CD4-positive, alpha-beta T cell treated with Interleukin-17A for 1 hour (primary cell): ENCODE measurements at places on chromosomes 7 and 10.

- DNase-seq: no peak
These were observed 319.3 kb downstream of the INHBA start for GRCh38 chr7:41383596-41383995.

DNA sequence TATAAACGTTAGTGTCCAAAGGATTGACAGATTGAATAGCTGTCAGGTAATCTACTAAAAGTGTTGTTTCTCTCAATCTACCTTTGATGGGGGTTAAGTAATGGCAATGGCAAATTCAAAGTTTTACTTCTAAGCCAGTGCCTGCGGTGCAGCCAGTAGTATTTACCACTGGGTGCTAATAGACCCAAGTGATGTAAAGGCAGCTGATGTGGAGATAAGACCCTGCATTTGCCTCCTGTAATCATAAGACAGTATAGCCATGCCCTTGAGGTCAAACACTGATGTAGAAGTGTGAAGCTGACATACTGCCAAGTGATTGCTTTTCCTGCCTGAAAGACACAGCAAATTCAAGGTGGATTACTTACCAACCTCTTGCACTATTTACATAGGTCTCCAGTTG lies 572.0 kb downstream of the GRID1 start:
- DNase-seq: no peak

DNA sequence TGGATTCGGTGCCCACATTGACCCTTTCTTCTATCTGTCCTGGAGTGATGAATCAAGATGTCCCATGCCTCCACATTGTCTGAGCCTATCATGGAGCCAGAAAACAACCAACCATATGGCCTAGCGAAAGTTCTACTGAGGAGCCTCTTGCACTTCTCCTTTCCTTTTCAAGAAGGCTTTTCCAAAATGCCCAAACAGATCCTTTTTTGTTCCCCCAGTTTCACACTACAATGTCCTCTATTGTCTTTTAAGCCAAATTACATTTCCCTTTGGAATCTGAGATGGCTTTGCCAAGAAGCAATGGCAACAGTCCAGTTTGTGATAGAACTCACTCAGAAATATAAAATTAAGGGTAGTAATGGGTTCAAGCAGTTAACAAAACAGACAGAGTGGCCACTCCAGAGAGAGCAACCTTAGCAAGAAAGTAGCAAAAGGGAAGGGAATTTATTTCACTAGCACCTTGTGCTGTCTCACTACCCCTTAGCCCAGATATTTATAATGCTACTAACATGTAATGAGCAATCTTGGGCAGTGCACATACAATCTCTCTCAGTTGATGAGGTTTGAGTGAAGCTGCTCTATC lies 194.6 kb upstream of the PDE1C start:
- DNase-seq: no peak

DNA sequence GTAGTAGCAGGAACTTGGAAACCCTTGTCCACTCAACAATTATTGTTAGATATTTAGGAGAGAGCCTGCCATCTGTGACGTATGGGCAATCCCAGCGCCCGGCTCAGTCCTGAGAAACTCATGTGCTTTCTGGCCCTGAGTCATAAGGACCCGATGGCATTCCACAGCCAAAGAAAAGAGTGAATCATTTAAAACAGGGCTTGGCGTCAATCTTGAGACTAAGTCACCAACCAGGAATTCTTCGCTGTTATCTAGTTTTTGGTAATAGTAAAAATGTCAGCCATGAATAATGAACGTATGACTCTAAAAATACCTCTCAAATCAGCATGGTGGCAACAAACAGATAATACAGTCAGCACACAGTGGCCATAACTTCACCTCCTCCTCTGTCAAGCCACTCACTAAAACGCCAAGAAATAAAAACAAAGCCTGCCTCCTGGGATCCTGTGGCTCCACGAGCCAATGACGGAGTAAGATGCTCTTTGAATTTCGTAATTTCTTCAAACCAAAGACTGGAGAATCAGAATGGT lies 140.8 kb downstream of the ADAM12 start:
- DNase-seq: no peak

DNA sequence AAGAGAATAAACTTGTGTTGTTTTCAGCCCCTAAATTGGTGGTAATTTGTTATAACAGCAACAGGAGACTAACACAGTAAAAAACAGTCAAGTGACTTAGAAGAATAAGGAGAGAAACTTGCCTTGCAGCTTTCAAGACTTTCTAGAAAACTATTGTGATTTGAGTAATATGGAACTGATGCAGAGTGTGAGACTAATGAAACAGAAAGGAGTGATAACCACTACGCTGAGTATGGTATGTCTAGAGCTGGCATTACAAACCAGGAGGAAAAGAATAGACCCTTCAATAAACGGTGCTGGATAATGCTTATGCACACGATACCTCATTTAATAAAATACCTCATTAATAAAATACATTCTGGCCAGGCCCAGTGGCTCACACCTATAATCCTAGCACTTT lies 99.9 kb downstream of the CREM start:
- no peak for DNase-seq

- DNase-seq: no peak
These were observed 208.7 kb upstream of the PHYHIPL start for GRCh38 chr10:58967551-58968388.

DNA sequence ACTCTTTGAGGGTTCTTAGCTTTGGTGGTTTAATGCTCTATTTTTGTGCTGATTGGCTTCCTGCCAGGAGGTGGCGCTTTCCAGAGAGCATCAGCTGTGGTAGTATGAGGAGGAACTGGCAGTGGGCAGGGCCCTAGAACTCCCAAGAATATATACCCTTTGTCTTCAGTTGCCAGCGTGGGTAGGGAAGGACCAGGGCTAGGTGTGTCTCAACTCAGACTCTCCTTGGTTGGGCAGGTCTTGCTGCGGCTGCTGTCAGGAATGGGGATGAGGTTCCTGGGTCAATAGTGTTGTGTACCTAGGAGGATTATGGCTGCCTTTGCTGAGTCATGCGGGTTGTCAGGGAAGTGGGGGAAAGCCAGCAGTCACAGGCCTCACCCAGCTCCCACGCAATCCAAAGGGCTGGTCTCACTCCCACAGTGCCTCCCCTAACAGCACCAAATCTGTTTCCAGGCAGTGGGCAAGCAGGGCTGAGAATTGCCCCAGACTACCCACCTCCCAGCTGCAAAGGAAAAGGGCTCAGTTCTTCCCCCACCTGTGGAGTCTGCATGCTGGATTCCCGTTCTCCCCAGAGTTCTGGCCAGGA lies 191.5 kb downstream of the PHTF2 start:
- DNase-seq: no peak

- DNase-seq: no peak
These were observed 112.7 kb downstream of the SNX10 start for GRCh38 chr7:26404189-26404996.

DNA sequence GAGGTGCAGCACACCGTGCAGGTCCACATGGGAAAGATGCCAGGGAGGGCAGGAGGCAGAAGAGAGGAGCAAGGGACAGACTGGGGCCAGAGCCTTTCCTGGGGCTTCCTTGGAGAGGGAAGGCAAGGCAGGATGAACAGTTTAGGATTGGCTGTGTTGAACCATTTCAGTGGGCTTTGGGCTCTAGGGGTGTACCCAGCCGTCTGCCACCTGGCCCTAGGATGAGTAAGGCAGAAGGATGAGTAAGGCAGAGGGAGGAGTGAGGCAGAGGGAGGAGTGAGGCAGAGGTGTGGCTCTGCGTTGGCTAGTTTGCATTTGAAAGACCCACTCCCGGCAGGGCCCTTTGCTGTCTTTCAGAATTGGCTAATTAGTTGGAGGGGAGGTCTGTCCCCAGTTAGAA lies 31.5 kb upstream of the PRF1 start:
- no peak for DNase-seq

DNA sequence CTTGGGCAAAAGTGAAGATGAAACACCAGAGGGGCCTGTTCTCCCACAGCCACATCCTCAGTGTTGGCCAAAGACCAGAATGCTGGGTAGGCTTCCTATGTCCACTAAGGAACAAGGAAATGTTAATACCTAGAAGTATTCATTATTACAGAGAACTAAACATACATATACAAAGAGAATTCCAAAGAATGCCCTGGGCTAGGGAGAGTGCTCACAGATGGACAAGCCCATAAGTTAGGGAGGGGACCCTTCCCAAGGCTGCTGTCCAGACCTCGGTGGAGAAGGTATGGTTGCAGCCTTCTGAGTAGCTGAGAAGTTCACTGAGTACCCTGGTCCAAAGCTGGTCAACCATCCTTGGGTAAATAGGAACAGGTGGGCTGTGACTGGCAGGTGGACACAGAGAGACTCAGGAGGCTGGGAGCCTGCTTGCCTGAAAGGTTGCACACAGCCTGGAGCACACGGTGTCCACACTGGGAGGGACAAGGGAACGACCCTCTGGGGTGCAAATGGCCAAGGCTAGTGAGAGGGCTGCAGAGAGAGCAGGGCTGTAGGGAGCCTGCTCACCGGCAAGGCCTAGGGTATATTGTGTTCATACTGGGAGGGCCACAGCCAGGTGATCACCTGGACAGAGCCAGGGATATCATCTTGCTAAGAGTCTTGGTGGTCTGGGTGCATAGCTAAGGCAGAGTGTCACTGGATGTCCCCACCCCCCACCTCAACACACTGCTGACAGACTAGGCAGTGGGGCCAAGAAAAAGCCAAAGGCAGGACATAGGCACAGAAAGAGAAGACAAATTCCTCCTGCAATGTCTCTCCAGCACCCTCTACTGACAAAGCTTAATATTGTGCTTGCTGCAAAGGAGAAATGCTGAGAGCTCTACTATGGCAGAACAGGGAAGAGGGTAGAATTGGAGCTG lies 40.3 kb downstream of the CPVL start:
- peak; percentile 57 for DNase-seq

DNA sequence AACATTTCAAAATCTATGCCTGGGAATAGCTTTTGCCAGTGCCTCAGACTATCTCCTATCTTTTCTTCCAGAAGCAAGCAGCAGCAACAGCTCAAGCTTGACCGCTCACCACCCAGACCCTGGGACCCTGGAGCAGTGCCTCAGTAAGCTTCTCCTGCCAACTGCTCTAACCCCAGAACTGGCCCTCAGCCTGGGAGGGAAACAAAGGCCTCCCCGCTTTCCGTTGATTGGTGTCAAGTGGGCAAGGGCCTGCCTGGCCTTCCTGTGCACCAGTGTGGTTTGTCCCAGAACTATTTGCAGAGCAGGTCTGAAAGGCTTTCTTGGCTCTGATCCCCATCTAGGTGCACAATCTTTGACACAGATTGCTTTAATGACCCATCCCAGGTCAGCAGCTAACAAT lies 3.3 kb upstream of the ATP6V0A4 start:
- no peak for DNase-seq

DNA sequence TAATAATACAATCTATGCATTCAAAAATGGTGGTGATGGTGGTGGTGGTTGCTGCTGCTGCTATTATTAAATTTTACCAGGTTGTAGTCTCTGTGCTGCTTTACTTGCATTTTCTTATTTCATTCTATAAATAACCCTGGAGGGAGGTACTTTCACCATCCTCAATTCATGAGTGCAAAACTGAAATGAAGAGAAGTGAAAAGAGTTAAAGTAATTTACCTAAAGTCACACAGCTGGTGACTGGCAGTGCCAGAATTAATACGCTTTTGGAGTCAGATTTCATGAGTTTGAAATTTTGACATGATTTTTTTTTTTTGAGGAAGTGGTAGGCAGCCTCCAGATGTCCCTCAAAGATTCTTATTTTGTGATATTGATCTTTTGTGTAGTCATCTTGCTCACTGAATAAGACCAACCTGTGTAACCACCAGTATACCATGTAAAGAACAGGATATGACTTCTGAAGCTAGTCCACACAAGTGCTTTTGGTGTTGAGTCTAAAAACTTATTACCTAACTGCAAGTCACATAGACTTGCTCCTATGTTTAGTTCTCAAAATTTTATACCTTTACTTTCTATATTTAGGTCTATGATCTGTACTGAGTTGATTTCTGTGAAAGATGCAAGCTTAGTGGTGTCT lies 218.8 kb downstream of the ZWINT start:
- DNase-seq: no peak

GRCh38 chr7:92652536-92652935 lies 62.3 kb upstream of the FAM133B start:
- DNase-seq: no peak

DNA sequence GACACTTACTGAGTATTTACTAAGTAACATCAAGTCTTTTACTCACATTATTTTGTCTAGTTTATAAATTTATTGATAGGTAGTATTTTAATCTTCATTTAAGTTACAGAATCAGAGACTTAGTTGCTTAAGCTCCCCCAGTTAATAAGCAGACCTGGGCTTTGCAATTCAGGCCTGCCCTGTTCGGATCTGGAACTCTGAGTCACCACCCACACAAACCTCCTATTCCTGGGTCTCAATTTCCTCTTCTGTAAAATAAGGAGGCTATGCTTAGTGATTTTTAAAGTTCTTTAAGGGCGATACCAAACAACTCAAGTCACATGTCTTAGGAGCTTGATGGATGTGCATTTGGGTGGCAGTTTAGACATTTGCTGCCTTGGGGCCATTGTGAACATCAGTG lies 3.5 kb upstream of the MGAM start:
- no peak for DNase-seq

DNA sequence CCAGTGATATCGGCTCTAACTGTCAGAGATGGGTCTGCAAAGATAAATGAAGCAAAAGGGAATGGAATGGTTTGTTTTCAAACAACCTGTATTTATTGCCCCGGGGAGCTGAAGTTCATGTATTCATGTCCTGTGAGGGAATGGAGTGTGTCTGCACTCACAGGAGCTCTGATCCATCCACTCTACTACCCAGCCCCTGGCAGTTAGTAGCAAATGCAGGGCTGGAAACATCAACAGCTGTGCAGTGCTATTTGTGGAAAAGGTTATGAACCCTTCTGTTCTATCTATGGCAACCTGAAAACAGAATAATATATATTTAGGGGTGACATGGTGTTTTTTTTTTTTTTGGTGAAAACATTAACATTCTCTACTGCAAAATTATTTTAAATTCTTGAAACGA lies 9.8 kb downstream of the AGR2 start:
- DNase-seq: no peak

- no peak for DNase-seq
These were observed 16.3 kb downstream of the ZNF804B start for GRCh38 chr7:88775838-88776237.

GRCh38 chr10:60134548-60134947 lies 228.2 kb upstream of the CCDC6 start:
- no peak for DNase-seq

DNA sequence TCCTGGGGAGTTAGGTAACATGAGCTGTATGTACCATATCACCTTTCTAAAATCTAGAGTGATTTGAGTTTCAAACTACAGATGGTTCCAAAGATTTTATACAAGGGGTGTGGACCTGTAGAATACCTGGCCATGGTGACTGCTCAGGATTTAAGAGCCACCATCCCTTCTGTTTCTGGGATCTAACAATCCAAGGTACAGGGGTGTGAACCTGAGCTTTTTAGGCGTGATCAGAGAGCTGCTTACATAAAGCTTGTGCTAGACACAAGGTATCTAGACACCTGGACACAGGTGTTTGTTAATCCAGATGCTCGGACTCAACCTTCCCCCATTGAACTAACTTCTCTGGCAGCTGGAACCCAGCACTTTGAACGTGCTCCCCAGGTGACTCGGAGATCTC lies 516.4 kb downstream of the RPS24 start:
- no peak for DNase-seq
